Hepatocyte (in vitro differentiated cells): ENCODE measurements at places on chromosomes 6 and 20. TPM values are rescaled to one million over a fixed set of nuclear protein-coding genes. Genes with fewer than 3 reads are reported as not detected.

DNA sequence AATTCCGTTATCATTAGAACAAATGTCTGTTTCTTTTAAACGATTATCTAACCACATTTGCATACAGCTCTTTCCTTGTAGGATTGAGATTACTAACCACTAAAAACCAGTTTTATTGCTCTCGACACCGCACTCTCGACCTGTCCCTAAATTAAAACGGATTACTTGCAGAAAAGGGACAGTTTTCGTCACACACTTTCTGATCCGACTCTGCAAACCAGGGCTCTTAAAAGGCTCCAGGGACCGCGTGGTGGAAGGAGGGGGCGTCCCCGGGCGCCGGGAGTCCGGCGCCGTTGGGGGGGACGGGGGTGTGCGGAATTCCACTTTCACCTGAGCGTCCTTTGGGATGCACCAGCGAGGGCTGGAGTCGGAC lies 731 bp downstream of the MAK start:
- DNase-seq: peak; percentile 21

Gene SMIM26
- 125 and 144 TPM in 2 replicates for total RNA-seq

GRCh38 chr6:143146186-143146851 lies 85.6 kb downstream of the AIG1 start:
- no peak for DNase-seq

GRCh38 chr6:119890470-119890869 lies 540.9 kb upstream of the MAN1A1 start:
- no peak for DNase-seq

DNA sequence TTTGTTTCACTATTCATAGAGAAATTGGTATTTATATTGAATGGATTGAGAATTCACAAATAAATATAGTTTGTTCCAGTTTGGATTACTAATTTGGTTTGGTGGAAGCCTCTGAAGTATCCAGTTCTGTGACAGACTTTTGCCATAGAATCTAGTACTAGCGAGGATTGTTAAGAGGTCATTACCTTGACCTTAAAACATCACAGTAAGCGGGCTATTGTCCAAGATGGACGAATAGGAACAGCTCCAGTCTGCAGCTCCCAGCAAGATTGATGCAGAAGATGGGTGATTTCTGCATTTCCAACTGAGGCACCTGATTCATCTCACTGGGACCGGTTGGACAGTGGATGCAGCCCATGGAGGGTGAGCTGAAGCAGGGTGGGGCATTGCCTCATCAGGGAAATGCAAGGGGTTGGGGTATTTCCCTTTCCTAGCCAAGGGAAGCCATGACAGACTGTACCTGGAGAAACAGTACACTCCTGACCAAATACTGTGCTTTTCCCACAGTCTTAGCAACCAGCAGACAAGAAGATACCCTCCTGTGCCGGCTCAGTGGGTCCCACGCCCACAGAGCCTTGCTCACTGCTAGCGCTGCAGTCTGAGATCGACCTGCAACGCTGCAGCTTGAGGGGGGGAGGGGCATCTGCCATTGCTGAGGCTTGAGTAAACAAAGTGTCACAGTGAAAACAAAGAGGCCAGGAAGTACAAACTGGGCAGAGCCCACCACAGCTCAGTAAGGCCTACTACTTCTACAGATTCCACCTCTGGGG lies 66.4 kb upstream of the NEDD9 start:
- peak; percentile 67 for DNase-seq

- DNase-seq: no peak
Measured at GRCh38 chr6:46175976-46176375, 5.2 kb upstream of the ENPP5 start.

Gene PTGIS
- 22.5 and 26.1 TPM in 2 replicates for total RNA-seq
